ENCODE measurements at places on chromosomes 5 and 9. TPM values are rescaled to one million over a fixed set of nuclear protein-coding genes. Genes with fewer than 3 reads are reported as not detected.
A peak's percentile ranks its signal among the peaks of the same experiment; 100 is the strongest.

GMCL2 gene
- not detected for total RNA-seq

GRCh38 chr5:72427488-72428437, 79.4 kb downstream of the ZNF366 start:
- H3K36me3 ChIP-seq, result no peaks in the 10 kb centered on the region
- no peak overlapping the region for H3K27ac ChIP-seq
- no peak overlapping the region for H3K4me3 ChIP-seq
- H3K4me1 ChIP-seq, result no peaks in the 10 kb centered on the region
- no peak for DNase-seq

DNA sequence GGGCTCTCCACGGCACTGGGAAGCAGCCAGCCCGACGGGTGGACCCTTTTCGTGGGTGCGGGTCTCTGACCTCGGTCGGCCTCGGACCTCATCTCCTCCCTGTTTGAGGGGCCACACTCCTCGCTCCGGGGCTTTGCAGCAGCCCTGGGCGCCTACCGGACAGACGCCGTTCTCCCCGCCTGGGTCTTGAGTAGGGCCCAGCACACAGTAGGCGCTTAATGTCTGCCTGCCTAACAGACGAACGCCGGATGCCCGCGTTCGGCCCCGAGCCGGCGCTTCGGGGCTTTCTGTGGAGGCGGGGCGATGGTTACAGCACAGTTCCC, 842 bp upstream of the GTF3C5 start:
- peak overlapping the region; percentile 90 for H3K4me3 ChIP-seq
- H3K4me1 ChIP-seq, result peaks cover 36% of the 10 kb centered on the region
- no peaks in the 10 kb centered on the region for H3K36me3 ChIP-seq
- H3K27ac ChIP-seq, result peak overlapping the region; percentile 96

GRCh38 chr9:129273941-129274684, 96.1 kb upstream of the IER5L start:
- no peak overlapping the region for H3K4me3 ChIP-seq
- no peaks in the 10 kb centered on the region for H3K36me3 ChIP-seq
- H3K27me3 ChIP-seq, result peaks cover 22% of the 10 kb centered on the region

DNA sequence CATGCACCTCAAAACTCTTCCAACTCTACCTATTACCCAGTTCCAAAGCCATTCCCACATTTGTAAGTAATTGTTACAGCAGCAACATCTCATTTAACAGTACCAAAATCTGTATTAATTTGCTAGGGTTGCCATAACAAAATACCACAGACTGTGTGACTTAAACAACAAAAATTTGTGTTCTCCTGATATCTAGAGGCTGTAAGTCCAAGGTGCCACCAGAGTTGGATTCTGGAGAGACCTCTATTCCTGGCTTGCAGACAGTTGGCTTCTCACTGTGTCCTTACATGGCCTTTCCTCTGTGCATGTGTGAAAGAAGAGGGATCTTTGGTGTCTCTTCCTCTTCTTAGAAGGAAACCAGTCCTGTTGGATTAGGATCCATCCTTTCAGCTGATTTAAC, 203.8 kb upstream of the PIK3R1 start:
- H3K4me1 ChIP-seq, result no peaks in the 10 kb centered on the region
- H3K27me3 ChIP-seq, result peaks cover 10% of the 10 kb centered on the region
- H3K36me3 ChIP-seq, result no peaks in the 10 kb centered on the region
- no peak for DNase-seq

DNA sequence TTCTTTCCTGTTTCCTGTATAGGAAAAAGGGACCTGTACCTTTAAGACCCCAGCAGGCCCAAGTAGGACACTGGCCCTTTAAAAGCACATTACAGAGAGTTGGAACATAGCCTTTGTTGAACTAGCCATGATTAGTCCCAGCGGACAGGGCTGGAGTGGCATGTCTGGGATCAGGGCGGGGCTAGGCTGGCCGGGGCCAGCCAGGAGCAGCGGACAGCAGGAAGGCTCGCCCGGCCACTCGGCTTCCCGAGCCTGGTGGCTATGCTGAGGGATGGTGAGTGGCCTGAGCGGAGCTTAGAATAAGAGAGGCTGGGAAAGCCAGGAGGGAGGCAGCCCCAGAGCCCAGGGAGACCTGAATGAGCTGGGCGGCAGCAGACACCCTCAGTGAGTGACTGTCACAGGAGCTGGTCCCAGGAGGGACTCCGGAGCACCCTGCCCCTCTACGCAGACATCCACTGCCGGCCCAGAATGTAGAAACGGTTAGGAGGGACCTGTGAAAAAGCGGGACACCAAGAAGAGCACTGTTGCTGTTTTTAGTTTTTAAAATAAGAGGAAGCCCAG, 92.1 kb downstream of the DAB2IP start:
- H3K27ac ChIP-seq, result no peak overlapping the region
- H3K4me1 ChIP-seq, result peaks cover 18% of the 10 kb centered on the region
- no peak for DNase-seq
- no peaks in the 10 kb centered on the region for H3K36me3 ChIP-seq
- no peaks in the 10 kb centered on the region for H3K27me3 ChIP-seq

DNA sequence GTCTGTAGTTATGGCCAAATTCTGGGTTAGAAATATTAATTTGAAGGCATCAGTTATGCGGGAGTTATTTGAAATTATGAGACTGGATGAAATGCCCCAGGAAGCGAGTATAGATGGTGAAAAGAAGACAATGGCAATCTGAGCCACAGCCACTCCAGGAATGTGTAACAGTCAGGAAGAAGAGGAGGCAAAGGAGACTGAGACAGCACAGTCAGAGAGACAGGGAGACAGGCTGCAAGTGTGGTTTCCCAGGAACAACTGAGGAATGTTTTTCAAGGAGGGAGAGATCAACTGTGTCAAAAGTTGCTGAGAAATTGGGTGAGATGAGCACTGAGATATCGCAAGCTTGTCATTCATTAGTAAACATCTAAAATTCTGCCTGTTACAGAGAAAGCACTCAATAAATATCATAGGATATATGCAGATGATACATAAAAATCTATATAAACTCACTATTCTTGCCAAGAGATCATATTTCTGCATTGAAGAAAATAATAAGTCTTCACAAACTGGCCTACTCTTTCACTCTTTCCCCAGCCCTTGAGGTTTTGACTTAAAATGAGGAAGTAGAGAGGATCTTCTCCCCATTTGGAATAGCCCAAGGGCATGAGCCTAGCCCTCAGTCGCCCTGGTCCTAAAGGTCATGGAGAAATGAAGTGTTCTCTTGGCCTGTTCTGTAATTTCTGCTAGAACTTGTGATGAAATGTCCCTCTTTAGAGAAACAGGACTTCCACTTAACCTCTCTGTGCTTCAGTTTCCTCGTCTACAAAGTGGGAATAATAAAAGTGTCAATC, 48.5 kb upstream of the RLN1 start:
- peak overlapping the region; percentile 29 for H3K27ac ChIP-seq
- no peaks in the 10 kb centered on the region for H3K36me3 ChIP-seq
- peaks cover 41% of the 10 kb centered on the region for H3K4me1 ChIP-seq
- no peak for DNase-seq
- no peak overlapping the region for H3K4me3 ChIP-seq

DNA sequence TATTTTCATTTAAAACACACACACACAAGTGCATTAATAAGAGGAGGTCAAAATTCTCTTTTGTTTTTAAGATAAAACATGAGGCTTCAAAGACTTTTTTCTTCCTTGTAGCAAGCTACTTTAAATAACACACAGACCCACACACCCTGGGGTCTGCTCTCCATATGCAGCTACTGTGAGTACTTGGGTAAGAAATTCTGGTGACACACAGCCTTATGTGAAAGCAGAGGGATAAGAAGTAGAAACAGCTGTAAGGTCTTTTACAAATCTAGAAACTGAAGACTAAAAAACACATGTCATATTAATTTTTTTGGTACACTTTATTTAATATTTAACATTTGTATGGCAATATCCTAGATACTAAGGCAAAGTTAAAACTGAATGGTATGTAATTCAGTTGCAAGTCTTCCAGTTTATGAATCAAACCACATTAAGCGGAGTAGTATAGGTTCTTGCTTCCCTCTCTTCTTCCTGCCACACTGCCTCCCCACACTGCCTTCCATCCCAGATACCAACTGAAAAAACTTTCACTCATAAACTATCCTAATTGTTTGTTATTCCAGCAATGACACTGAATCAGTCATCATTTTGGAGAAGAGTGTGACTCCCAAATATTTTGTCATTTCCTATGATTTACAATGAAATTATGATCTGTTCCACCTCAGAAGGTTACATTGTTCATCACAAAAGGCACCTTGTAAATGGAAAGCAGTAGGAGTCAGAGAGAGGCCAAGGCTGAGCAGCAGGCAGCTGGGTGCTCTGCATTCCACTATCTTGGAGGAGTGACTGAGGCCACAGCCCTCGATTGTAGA, 92.0 kb downstream of the PLCXD3 start:
- no peaks in the 10 kb centered on the region for H3K36me3 ChIP-seq
- H3K27ac ChIP-seq, result no peak overlapping the region
- DNase-seq, result no peak

DNA sequence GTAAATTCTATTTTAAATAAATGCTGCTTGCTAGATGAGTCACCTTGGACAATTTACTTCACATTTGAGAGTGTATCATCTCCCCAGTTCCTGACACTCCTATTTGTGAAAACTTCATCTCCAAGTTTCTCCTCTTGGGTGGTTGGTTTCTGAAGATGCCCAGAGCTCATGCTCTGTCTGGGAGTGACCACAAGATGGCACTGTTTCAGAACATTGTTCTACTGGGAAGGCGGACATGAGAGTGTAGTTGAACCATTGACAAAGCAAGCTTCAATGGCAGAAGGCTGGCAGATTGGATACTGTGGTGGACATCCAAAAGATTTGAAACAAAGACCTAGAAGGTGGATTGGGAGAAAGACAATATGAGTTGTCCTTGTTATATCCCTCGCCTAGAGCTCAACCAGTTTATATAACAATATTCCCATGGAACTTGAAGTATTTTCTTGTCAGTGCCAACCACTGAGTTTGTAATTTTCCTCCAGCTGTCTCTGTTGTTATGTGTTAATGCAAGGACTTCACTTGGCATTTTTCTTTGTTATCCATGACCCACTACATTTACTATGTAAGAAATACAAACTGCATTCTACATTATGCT, 234.3 kb upstream of the ANKH start:
- H3K4me1 ChIP-seq, result peaks cover 4% of the 10 kb centered on the region
- no peaks in the 10 kb centered on the region for H3K27me3 ChIP-seq
- H3K27ac ChIP-seq, result no peak overlapping the region
- no peak for DNase-seq
- H3K36me3 ChIP-seq, result no peaks in the 10 kb centered on the region

GRCh38 chr5:96058084-96058483, 96.4 kb upstream of the ELL2 start:
- H3K4me3 ChIP-seq, result no peak overlapping the region
- DNase-seq, result no peak
- H3K27me3 ChIP-seq, result peaks cover 4% of the 10 kb centered on the region
- H3K27ac ChIP-seq, result no peak overlapping the region
- H3K36me3 ChIP-seq, result no peaks in the 10 kb centered on the region

DNA sequence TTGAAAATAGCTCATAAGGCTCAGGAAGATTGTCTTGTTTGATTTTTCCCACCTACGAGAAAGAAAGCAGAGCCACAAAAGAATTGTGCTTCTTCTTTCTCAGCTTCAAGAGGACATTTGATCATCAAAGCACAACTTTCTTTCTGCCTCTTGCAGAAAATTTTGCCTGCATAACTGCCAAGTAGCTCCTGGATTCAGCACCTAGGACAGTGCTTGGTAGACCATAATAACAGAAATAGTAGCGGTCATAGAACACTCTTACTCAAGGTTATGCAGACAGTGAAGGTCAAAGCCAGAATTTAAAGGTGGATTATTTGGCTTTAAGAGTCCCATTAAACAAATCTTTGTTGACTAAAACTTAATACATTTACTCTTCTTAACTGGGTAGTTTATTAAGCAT, 594.7 kb upstream of the CCNG1 start:
- no peak overlapping the region for H3K27ac ChIP-seq
- peaks cover 11% of the 10 kb centered on the region for H3K36me3 ChIP-seq

GRCh38 chr5:167864801-167865200, 426.6 kb upstream of the WWC1 start:
- no peak for DNase-seq
- H3K4me3 ChIP-seq, result no peak overlapping the region
- H3K27me3 ChIP-seq, result no peaks in the 10 kb centered on the region
- no peaks in the 10 kb centered on the region for H3K4me1 ChIP-seq
- H3K27ac ChIP-seq, result no peak overlapping the region

BTNL3 gene
- not detected for total RNA-seq

DNA sequence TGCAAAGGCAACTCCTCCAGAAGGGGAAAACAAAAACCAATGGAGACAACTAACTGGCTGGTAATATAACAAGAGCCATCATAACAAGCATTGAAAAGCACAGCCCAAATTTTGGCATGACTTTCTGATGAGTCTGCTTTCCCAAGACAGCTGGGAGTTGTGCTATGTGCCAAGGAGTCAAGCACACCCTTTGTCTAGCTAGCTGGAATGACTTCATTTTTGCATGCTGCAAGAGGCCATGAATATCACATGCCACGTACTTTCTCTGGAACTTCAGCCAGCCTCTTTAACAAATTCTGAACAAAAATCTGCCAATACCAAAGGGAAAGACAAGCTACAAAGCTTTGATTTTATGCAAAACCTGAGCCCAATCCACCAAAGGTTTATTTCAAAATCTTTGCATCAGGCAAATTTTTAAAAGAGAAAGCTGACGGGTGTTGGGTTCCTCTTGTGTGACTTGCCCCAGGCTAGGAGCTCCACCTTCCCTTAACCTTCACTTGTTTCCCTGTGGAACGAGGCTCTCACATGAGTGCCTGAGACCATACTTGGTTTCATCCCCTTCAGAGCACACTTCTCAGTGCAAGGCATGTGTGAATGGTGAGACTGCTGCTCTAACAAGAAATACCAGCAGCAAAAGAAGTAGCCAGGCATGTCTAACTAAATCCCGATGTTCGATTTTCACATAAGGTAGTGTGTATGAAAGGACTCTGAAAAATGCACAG, 47.3 kb downstream of the S1PR3 start:
- H3K4me1 ChIP-seq, result no peaks in the 10 kb centered on the region
- no peaks in the 10 kb centered on the region for H3K36me3 ChIP-seq
- DNase-seq, result no peak

C7 gene
- not detected for total RNA-seq

- peaks cover 12% of the 10 kb centered on the region for H3K4me1 ChIP-seq
- DNase-seq, result no peak
- H3K4me3 ChIP-seq, result peak overlapping the region; percentile 25
- peaks cover 4% of the 10 kb centered on the region for H3K36me3 ChIP-seq
- no peaks in the 10 kb centered on the region for H3K27me3 ChIP-seq
- peak overlapping the region; percentile 56 for H3K27ac ChIP-seq
These were observed 2.2 kb upstream of the CEP120 start for GRCh38 chr5:123425431-123425830.

OR2S2 gene
- total RNA-seq, result not detected

GRCh38 chr5:11302663-11303062, 541.6 kb upstream of the DAP start:
- H3K36me3 ChIP-seq, result no peaks in the 10 kb centered on the region
- H3K27ac ChIP-seq, result no peak overlapping the region
- no peaks in the 10 kb centered on the region for H3K27me3 ChIP-seq
- no peaks in the 10 kb centered on the region for H3K4me1 ChIP-seq
- no peak overlapping the region for H3K4me3 ChIP-seq

DNA sequence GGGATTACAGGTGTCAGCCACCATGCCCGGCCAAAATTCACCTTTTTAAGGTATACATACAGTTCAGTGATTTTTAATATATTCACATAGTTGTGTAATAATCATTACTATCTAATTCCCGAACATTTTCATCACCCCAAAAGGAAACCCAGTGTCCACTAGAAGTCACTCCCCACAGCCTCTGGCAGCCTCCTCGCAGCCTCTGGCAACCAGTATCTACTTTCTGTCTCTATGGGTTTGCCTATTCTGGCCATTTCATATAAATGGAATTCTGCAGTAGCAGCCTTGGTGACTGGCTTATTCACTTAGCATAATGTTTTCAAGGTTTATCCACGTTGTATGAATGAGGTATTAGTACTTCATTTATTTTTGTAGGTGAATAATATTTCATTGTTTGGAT, 59.0 kb downstream of the UBAP1 start:
- H3K27ac ChIP-seq, result no peak overlapping the region
- DNase-seq, result no peak
- no peak overlapping the region for H3K4me3 ChIP-seq
- H3K27me3 ChIP-seq, result no peaks in the 10 kb centered on the region
- peaks cover 26% of the 10 kb centered on the region for H3K4me1 ChIP-seq
- H3K36me3 ChIP-seq, result peaks cover 23% of the 10 kb centered on the region
